ENCODE measurements at places on chromosomes 7 and 10. TPM values are rescaled to one million over a fixed set of nuclear protein-coding genes. Genes with fewer than 3 reads are reported as not detected.

Gene ACHE
- total RNA-seq = not detected

Gene STK31
- 0.08 TPM for total RNA-seq

Gene AZGP1
- total RNA-seq = not detected

Gene ZPBP
- not detected for total RNA-seq

Gene CCDC3
- total RNA-seq = 0.07 TPM

Gene NPC1L1
- total RNA-seq = not detected

Gene OR9A2
- total RNA-seq = not detected

Gene CDHR3
- 2.6 TPM for total RNA-seq

Gene TLL2
- not detected for total RNA-seq

Gene MMP21
- total RNA-seq = not detected

Gene LZTS2
- 24.0 TPM for total RNA-seq

Gene GCK
- 0.14 TPM for total RNA-seq

Gene TSPAN33
- 1.3 TPM for total RNA-seq

Gene BEND7
- not detected for total RNA-seq
